ENCODE measurements at places on chromosomes 3 and 15. TPM values are rescaled to one million over a fixed set of nuclear protein-coding genes. Genes with fewer than 3 reads are reported as not detected.
A peak's percentile ranks its signal among the peaks of the same experiment; 100 is the strongest.

DNA sequence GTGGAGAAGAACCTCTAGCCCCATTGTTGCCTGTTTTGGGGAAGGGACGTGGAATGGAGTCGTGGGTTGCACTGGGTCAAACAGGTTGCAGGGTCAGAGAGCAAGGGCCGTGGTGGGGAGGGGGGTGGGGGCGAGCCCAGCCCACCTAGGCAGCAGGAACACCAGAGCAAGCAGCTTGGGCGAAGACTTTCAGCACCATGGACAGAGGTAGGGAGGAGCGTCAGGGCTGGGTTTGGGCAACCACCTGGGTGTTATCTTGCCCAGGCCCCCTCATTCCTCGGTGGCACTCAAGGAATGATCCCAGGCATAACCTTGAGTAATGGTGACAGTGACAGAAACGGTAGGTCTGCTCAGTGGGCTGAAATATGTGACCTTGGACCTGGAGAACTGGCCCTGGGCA is 45.9 kb upstream of the TMEM115 start:
- DNase-seq: peak; percentile 66
- H3K27ac ChIP-seq: no peak overlapping the region
- no peaks in the 10 kb centered on the region for H3K36me3 ChIP-seq

SLC28A1 gene
- total RNA-seq: not detected

CALML4 gene
- total RNA-seq: 8.5 TPM

DNA sequence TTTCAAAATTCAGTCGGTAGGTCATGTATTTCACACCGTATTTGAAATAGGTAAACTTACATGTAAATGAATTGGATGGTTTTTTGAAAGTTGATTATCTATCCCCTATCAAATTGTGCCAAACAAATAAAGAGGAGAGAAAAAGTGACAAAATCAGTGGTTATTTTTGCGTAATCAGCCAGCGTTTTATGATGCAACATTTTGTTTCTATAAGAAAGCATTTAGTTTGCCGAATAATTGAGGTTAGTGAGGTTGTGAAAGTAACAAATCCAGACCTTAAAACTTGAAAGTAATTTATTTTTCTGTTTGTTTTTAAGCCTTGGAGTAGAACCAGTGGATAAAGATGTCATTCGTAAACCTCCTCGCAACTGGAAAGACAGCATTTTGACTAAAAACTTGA is 29.3 kb downstream of the ASTE1 start:
- H3K27me3 ChIP-seq: no peaks in the 10 kb centered on the region
- no peaks in the 10 kb centered on the region for H3K4me1 ChIP-seq
- H3K4me3 ChIP-seq: no peak overlapping the region
- H3K36me3 ChIP-seq: peaks cover 13% of the 10 kb centered on the region
- no peak overlapping the region for H3K27ac ChIP-seq
- DNase-seq: no peak

DNA sequence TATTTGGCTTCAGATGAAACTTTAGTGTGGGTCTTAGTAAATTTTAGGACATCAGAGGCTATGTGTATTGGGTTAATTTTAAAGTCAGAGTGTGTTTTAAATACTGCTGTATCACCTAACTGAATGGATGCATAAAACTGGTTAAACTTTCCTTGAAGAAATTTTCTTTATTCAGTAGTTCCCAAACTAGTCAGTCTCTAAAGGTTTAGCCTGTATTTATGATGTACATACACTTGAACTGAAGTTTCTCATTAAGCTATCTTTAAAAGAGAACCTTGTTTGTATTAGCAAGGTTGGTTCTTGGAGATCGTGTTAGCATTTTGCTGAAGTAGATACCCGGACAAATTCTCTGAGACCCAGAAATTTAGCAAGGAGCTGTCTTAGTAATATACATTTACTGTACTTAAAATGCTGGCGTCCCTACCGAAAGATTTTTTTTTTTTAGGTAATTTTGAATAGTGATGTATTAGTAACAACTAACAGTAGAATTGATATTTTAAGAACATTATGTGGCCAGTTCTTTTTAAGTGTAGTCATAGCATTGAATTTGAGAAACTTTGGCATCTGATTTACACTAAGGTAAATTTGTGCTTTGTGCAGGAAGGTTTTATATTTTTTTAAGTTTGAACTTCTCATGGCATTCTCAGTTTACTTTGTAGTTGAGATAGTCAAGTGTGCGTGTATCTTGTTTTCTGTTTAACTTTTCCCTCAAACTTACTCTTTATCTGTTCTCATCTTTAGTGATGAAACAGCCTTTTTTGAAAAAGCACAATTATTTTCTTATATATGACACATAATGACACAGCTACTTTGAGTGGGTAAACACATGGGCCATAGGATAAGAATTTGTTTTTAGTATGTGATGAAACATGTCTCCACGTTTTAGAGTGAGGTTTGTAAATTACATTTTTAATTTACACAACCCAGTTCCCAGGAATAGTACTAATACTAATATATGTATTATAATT is 2.9 kb downstream of the DIPK2A start:
- peaks cover 3% of the 10 kb centered on the region for H3K27me3 ChIP-seq
- H3K4me3 ChIP-seq: peak overlapping the region; percentile 94
- H3K4me1 ChIP-seq: peaks cover 32% of the 10 kb centered on the region
- H3K27ac ChIP-seq: no peak overlapping the region
- H3K36me3 ChIP-seq: no peaks in the 10 kb centered on the region
- DNase-seq: no peak

WDR49 gene
- not detected for total RNA-seq

DNA sequence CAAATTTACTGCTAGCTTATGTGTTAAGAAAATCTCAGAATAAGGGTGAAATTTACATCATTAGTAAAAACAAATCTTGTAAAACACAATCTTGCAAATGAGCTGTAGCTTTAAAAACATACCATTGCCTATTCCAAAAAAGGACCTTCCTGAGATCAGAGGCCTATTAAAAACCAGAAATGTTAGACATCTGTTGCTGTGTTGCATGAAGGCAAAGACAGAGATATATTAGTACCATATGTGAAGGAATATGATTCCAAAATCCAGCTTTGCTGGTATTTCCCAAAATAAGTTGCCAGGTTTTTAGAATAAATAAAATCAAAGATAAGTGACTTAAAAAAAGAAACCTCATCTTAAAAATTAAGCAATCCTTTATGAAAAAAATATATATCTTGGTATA is 504.1 kb upstream of the CDIN1 start:
- H3K27me3 ChIP-seq: no peaks in the 10 kb centered on the region
- no peak overlapping the region for H3K27ac ChIP-seq
- no peak for DNase-seq

B3GALNT1 gene
- 1.1 TPM for total RNA-seq

GRCh38 chr3:19769694-19770093 is 164.3 kb downstream of the EFHB start:
- no peaks in the 10 kb centered on the region for H3K4me1 ChIP-seq
- H3K27ac ChIP-seq: no peak overlapping the region
- no peak overlapping the region for H3K4me3 ChIP-seq
- no peak for DNase-seq
- no peaks in the 10 kb centered on the region for H3K36me3 ChIP-seq

- H3K4me3 ChIP-seq: no peak overlapping the region
- no peaks in the 10 kb centered on the region for H3K36me3 ChIP-seq
- no peak overlapping the region for H3K27ac ChIP-seq
- no peak for DNase-seq
Measured at GRCh38 chr3:119351581-119351980, 57.4 kb downstream of the ARHGAP31 start.

- no peaks in the 10 kb centered on the region for H3K27me3 ChIP-seq
- H3K4me3 ChIP-seq: no peak overlapping the region
- no peaks in the 10 kb centered on the region for H3K4me1 ChIP-seq
- no peak for DNase-seq
Measured at GRCh38 chr3:143502081-143502480, 346.2 kb downstream of the SLC9A9 start.

- peaks cover 10% of the 10 kb centered on the region for H3K4me1 ChIP-seq
- no peaks in the 10 kb centered on the region for H3K36me3 ChIP-seq
- DNase-seq: no peak
- H3K4me3 ChIP-seq: no peak overlapping the region
- no peak overlapping the region for H3K27ac ChIP-seq
Measured at GRCh38 chr15:69595009-69595791, 142.6 kb downstream of the RPLP1 start.

DNA sequence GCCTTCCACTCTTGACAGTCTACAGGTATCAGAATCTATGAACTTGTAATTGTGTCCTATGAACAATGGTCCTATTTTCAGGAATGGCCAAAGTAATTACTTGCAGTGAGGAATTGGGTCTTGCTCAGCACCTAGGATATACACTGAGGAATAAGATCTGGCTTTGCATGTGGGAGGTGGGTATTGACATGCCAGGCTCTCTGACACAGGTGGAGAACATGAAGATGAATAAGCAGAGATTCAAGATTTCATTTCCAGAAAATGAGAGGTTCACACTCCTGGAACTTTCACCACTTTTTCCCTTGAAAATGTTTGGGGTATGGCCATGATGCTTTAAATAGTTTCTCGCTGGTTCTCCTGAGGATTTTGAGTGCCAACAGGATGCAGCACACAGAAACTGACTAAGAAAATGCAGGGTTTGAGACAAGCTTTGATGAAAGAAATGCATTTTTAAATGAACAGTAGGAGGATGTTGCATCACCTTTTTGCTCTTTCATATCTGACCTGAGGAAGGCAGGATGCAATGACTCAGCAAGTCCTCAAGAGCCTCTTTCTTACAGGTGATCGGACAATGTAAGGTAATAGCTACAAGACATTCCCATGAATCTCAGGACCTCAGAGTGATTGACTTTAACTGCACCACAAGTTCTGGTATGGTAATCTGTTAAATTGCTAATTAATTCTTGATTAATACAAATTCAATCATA is 3.7 kb downstream of the HRG start:
- H3K27me3 ChIP-seq: peaks cover 9% of the 10 kb centered on the region
- H3K36me3 ChIP-seq: no peaks in the 10 kb centered on the region
- peaks cover 16% of the 10 kb centered on the region for H3K4me1 ChIP-seq
- no peak overlapping the region for H3K4me3 ChIP-seq
- DNase-seq: peak; percentile 27

ALDH1A2 gene
- total RNA-seq: not detected

GRCh38 chr3:186383026-186383993 is 21.3 kb upstream of the DGKG start:
- DNase-seq: no peak
- peaks cover 3% of the 10 kb centered on the region for H3K27me3 ChIP-seq
- no peaks in the 10 kb centered on the region for H3K36me3 ChIP-seq
- H3K4me3 ChIP-seq: no peak overlapping the region

DNA sequence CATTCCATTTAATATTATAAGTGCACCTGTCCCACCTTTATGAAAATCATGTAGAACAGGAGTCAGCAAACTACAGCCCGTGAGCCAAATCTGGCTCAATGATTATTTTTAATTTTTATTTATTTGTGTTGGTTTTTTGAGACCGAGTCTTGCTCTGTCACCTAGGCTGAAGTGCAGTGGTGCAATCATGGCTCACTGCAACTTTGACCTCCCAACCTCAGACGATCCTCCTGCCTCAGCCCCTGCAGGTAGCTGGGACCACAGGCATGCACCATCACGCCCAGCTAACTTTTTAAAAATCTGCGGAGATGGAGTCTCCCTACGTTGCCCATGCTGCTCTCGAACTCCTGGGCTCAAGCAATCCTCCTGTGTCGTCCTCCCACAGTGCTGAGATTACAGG is 42.0 kb downstream of the MYO1E start:
- no peaks in the 10 kb centered on the region for H3K27me3 ChIP-seq
- H3K36me3 ChIP-seq: no peaks in the 10 kb centered on the region
- H3K4me1 ChIP-seq: no peaks in the 10 kb centered on the region
- no peak overlapping the region for H3K4me3 ChIP-seq
- H3K27ac ChIP-seq: no peak overlapping the region
- no peak for DNase-seq

CNTN3 gene
- not detected for total RNA-seq

DNA sequence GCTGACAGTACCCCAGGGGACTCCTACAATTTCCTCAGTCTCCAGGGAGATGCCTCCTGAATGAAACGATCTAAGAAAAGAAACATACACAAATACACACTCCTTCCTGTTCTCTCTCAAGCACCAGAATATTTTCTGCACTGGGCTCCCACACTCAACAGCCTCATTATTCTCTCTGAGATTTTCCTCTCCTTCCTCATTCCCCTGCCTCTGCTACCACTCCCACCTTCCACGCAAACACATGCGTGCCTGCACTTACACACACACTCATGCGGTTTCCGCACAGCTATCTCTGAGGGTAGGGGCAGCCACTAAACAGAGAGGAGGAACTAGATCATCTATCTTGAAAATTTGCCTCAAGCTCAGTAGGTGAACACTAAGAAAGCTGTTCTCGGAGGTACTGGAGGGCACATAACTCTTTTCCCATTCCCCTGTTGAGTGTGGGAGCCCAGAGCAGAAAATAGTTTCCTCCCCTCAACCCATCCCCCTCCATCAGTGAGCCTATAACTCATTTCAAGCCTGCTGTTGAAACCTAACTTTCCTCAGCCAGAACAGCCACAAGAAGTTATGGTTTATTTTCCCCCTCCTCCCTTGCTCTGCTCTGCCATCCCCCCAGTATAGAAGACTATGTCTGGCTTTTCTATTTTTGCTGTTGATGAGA is 30.5 kb upstream of the TIPARP start:
- H3K27me3 ChIP-seq: peaks cover 2% of the 10 kb centered on the region
- peak overlapping the region; percentile 40 for H3K4me3 ChIP-seq
- DNase-seq: peak; percentile 66
- H3K27ac ChIP-seq: peak overlapping the region; percentile 48
- peaks cover 11% of the 10 kb centered on the region for H3K4me1 ChIP-seq

- DNase-seq: no peak
- H3K27me3 ChIP-seq: peaks cover 7% of the 10 kb centered on the region
- H3K4me3 ChIP-seq: no peak overlapping the region
- no peak overlapping the region for H3K27ac ChIP-seq
Measured at GRCh38 chr15:98147415-98147814, 186.9 kb downstream of the ARRDC4 start.

- H3K4me1 ChIP-seq: no peaks in the 10 kb centered on the region
- no peaks in the 10 kb centered on the region for H3K36me3 ChIP-seq
- no peaks in the 10 kb centered on the region for H3K27me3 ChIP-seq
- H3K27ac ChIP-seq: no peak overlapping the region
- no peak for DNase-seq
- no peak overlapping the region for H3K4me3 ChIP-seq
Measured at GRCh38 chr15:57649138-57649537, 57.4 kb upstream of the POLR2M start.

TF gene
- total RNA-seq: 0.52 TPM

DUOX1 gene
- total RNA-seq: 0.17 TPM

GOLGA8S gene
- total RNA-seq: 0.05 TPM

- H3K4me1 ChIP-seq: no peaks in the 10 kb centered on the region
- no peaks in the 10 kb centered on the region for H3K36me3 ChIP-seq
- H3K4me3 ChIP-seq: no peak overlapping the region
Measured at GRCh38 chr15:76169018-76169417, 109.2 kb downstream of the TMEM266 start.

RAD18 gene
- 44.5 TPM for total RNA-seq

- no peaks in the 10 kb centered on the region for H3K36me3 ChIP-seq
- no peak for DNase-seq
- H3K4me3 ChIP-seq: no peak overlapping the region
- no peaks in the 10 kb centered on the region for H3K4me1 ChIP-seq
- no peak overlapping the region for H3K27ac ChIP-seq
Measured at GRCh38 chr3:77648214-77648613, 608.3 kb downstream of the ROBO2 start.

GRCh38 chr15:66496951-66497501 is 536 bp downstream of the SNAPC5 start:
- no peak for DNase-seq
- H3K27ac ChIP-seq: peak overlapping the region; percentile 95
- peaks cover 60% of the 10 kb centered on the region for H3K36me3 ChIP-seq
- H3K4me1 ChIP-seq: peaks cover 55% of the 10 kb centered on the region
